GM23248 (cell line): ENCODE measurements at places on chromosomes 7 and 10. TPM values are rescaled to one million over a fixed set of nuclear protein-coding genes. Genes with fewer than 3 reads are reported as not detected.
A peak's percentile ranks its signal among the peaks of the same experiment; 100 is the strongest.

DNA sequence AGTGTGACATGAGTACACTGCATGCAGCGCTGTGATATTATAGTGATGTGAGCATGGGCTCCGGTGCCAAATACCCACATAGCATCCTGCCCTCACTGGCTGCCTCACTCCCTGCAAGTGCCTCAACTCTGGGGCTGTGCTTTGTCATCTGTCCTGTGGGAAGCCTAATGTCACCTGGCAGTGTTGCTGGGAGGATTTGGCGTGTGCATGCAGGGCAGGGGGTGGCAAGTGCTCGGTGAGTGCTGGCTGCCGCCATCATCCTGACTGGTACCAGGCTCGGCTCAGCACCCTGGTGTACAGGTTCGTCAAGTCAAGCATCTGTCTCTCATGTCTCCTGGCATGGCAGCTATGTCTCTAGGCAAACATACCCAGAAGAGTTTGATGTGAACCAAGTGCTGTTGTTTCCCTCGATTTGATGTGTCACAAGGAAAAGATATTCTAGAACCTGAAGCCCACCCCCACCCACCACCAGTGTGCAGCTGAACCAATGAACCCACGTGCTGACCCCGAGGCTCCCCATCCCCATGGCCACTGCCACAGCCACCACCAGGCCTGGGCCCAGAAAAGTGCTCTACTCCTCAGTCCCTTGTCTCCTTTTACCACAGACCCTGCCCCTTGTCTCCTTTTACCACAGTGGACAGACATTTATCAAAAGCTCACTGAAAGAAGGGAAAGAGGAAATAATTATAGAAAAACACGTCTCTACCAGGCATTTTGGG lies 135.8 kb downstream of the MAPK8 start:
- no peaks in the 10 kb centered on the region for H3K27me3 ChIP-seq
- peaks cover 23% of the 10 kb centered on the region for H3K4me1 ChIP-seq
- no peak for DNase-seq

The SLC13A1 gene
- not detected in 2 replicates for total RNA-seq

GRCh38 chr7:141558544-141559183 lies 7.5 kb downstream of the AGK start:
- H3K36me3 ChIP-seq, result peaks cover 11% of the 10 kb centered on the region; the same call in 1 of the 2 replicates
- DNase-seq, result peak; percentile 9
- H3K4me3 ChIP-seq, result no peak overlapping the region
- H3K27me3 ChIP-seq, result no peaks in the 10 kb centered on the region
- peaks cover 12% of the 10 kb centered on the region for H3K4me1 ChIP-seq

DNA sequence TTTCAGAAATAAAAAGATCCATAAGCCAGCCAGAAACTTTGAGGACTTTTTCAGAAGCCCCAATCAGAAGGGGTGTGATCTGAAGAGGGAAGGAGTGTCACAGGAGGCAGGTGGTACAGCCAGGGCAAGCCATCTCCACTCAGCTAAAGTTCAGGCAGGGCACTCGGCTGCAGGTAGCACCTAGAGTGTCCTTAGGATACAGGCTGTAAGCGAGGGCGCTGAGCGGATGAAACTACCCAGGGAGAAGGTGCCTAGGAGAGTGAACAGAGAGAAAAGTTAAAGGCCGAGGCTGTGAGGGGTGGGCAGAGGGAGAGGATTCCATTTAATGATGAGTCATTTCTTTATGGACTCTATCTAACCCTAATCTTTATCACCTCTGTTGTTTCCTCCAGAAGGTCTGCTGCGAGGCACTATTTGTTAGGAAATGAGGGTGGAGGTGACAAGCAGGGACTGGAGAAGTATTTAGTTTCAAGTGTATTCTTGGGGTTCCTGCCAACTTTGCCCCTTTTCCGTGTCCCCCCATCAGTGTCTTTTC lies 29.8 kb upstream of the ZCCHC24 start:
- H3K36me3 ChIP-seq, result no peaks in the 10 kb centered on the region
- H3K27ac ChIP-seq, result no peak overlapping the region
- no peak overlapping the region for H3K4me3 ChIP-seq
- H3K27me3 ChIP-seq, result no peaks in the 10 kb centered on the region
- no peaks in the 10 kb centered on the region for H3K4me1 ChIP-seq

The GJD4 gene
- not detected in 2 replicates for total RNA-seq

DNA sequence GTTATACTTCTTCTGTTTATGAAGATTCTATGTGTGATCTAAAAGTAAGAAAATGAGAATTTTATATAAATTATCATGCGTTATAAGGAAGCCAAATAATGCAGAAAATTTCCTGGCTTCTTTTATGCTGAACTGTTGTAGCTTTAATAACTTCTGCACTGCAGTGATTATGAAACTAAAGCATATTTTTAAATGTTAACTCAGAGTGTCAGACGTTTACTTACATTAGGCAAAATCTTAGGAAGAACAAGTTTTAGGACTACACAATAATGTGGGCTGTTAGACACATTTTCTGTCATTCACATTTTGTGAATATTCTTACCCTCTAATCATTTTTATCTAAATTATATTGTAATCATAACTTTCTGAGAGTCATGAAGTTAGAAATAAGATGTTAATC lies 22.0 kb downstream of the GRM3 start:
- no peaks in the 10 kb centered on the region for H3K4me1 ChIP-seq
- no peak overlapping the region for H3K27ac ChIP-seq
- no peaks in the 10 kb centered on the region for H3K36me3 ChIP-seq
- no peaks in the 10 kb centered on the region for H3K27me3 ChIP-seq

- H3K27ac ChIP-seq, result peak overlapping the region; percentile 90
- DNase-seq, result peak; percentile 68
- peak overlapping the region; percentile 90 for H3K4me3 ChIP-seq
- peaks cover 19% of the 10 kb centered on the region for H3K4me1 ChIP-seq
These were observed 1.1 kb downstream of the SNX13 start for GRCh38 chr7:17939211-17939605.

DNA sequence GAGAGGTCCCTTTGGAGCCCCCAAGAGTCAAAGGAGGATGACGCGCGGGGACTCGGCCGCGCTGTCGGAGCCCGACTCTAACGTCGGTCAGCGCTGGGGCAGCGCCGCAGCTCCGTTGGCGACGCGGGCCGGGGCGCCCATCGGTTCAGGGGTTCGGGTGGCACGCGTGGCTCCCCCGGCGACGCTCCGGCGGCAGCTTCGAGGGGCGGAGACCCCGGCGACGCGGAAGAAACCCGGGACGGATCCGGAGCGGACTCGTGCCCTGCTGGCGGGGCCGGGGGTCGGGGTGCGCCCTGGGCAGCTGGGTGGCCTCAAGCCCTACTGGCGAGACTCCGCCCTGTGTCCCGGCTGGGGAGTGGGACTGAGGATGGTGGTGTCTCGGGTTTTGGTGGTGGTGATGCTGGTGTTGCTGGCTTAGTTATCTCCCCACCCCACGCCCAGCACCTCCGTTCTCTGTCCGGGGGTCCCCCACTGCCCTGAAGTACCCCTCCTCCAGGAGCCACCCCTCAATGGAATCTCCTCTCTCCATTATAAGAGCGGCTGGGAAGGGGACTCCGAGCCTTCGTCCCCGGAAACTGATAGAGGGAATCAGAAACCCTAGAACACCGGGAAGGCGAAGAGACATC lies at the start of gene NAT16:
Gene NAT16, minus strand, starts transcription at position 164 of the 626 bp plus-strand sequence. CDS start 5,486 bp downstream, outside the sequence.
- H3K27me3 ChIP-seq, result peaks cover 56% of the 10 kb centered on the region
- H3K4me1 ChIP-seq, result no peaks in the 10 kb centered on the region
- H3K36me3 ChIP-seq, result no peaks in the 10 kb centered on the region

The AKR1C8 gene
- total RNA-seq, result not detected in 2 replicates

- H3K27me3 ChIP-seq, result no peaks in the 10 kb centered on the region
- no peaks in the 10 kb centered on the region for H3K4me1 ChIP-seq
- no peak overlapping the region for H3K4me3 ChIP-seq
- no peaks in the 10 kb centered on the region for H3K36me3 ChIP-seq
These were observed 314.1 kb upstream of the SP4 start for GRCh38 chr7:21113609-21114415.

DNA sequence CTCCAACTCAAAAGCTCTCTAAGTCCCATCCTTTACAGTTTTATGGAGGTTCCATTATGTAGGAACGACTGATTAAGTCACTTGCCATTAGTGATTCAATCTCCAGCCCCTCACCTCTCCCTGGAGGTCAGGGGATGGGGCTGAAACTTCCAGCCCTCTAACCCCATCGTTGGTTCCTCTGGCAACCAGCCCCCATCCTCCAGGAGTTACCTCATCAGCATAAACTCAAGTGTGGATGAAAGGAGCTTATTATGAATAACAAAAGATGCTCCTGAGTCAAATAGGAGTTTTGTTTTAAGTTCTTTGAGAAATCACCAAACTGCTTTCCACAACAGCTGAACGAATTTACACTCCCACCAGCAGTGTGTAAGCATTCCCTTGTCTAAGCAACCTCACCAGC lies 494.3 kb upstream of the AUTS2 start:
- no peak for DNase-seq
- H3K36me3 ChIP-seq, result no peaks in the 10 kb centered on the region

The INTS15 gene
- 14.4 and 17.9 TPM in 2 replicates for total RNA-seq

GRCh38 chr7:13982940-13983677 lies 6.4 kb downstream of the ETV1 start:
- no peak overlapping the region for H3K4me3 ChIP-seq
- H3K36me3 ChIP-seq, result no peaks in the 10 kb centered on the region
- H3K27ac ChIP-seq, result no peak overlapping the region
- H3K4me1 ChIP-seq, result peaks cover 60% of the 10 kb centered on the region
- no peaks in the 10 kb centered on the region for H3K27me3 ChIP-seq
- DNase-seq, result no peak

GRCh38 chr10:14050598-14050997 lies 280.1 kb downstream of the FRMD4A start:
- H3K27ac ChIP-seq, result no peak overlapping the region
- no peak overlapping the region for H3K4me3 ChIP-seq
- H3K27me3 ChIP-seq, result no peaks in the 10 kb centered on the region
- H3K4me1 ChIP-seq, result peaks cover 5% of the 10 kb centered on the region

DNA sequence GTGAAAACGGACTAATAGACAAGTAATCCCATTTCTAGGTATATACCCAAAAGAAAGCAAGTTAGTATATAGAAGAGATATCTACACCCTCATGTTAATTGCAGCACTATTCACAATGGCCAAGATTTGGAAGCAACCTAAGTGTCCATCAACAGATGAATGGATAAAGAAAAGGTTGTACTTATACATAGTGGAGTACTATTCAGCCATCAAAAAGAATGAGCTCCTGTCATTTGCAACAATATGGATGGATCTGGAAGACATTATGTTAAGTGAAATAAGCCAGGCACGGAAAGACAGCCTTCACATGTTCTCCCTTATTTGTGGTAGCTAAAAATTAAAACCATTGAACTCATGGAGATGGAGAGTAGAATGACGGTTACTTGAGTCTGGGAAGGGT lies 88.2 kb downstream of the TES start:
- no peak for DNase-seq
- no peak overlapping the region for H3K4me3 ChIP-seq
- no peaks in the 10 kb centered on the region for H3K36me3 ChIP-seq
- no peaks in the 10 kb centered on the region for H3K27me3 ChIP-seq

The ZNF804B gene
- not detected in 2 replicates for total RNA-seq

GRCh38 chr7:111229181-111229740 lies 138.3 kb downstream of the LRRN3 start:
- no peaks in the 10 kb centered on the region for H3K27me3 ChIP-seq
- no peak overlapping the region for H3K4me3 ChIP-seq
- no peak for DNase-seq
- no peak overlapping the region for H3K27ac ChIP-seq

- H3K27ac ChIP-seq, result no peak overlapping the region
- no peak for DNase-seq
- no peaks in the 10 kb centered on the region for H3K4me1 ChIP-seq
- no peak overlapping the region for H3K4me3 ChIP-seq
- no peaks in the 10 kb centered on the region for H3K36me3 ChIP-seq
These were observed 555.7 kb downstream of the AUTS2 start for GRCh38 chr7:70153933-70154332.

GRCh38 chr7:24284699-24285506 lies 913 bp downstream of the NPY start:
- H3K27me3 ChIP-seq, result peaks cover 58% of the 10 kb centered on the region
- no peaks in the 10 kb centered on the region for H3K36me3 ChIP-seq
- H3K4me3 ChIP-seq, result no peak overlapping the region
- no peak for DNase-seq
- no peaks in the 10 kb centered on the region for H3K4me1 ChIP-seq
- no peak overlapping the region for H3K27ac ChIP-seq

The HOXA1 gene
- total RNA-seq, result 0.89 and 0.97 TPM in 2 replicates

DNA sequence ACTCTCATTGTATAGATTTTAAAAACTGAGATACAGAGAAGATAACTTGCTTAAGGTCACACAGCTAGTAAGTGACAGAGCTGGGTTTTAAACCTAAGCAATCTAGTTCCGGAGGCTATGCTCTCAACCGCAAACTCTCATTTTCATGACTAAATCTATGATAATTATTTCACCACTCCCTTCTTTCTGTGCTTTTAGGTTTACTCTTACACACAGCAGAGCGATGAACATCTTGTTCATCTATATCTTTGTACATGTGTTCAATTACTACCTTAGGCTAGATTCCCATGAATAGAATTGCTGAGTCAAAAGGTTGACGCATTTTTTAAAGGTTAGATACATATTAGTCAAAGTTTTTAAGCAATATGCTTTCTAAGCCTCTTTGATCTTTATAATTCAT lies 154.8 kb downstream of the CHN2 start:
- DNase-seq, result no peak
- no peaks in the 10 kb centered on the region for H3K4me1 ChIP-seq
- no peaks in the 10 kb centered on the region for H3K36me3 ChIP-seq
- peaks cover 27% of the 10 kb centered on the region; the same call in 1 of the 2 replicates for H3K27me3 ChIP-seq
- no peak overlapping the region for H3K27ac ChIP-seq

The CPVL gene
- total RNA-seq, result not detected in 2 replicates
